ENCODE measurements at places on chromosomes 7 and 10.

DNA sequence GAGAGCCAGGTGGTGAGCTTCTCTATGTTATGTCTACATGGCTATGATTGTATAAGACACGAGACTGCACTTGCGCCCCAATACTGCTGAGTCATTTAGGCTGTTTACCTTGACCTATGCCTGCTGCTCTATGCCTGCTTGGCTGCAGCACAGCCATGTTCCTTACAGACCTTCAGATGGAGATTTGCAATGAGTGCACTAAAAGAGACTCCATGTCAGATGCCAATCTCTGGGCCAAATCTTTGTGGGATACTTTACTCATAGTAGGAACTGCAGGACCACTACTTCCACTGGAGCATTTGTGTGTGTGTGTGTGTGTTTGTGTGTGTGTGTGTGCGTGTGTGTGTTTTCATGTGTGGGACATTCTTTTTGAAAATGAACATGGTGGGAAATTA lies 50.0 kb upstream of the KMT2E start:
- DNase-seq, result no peak

DNA sequence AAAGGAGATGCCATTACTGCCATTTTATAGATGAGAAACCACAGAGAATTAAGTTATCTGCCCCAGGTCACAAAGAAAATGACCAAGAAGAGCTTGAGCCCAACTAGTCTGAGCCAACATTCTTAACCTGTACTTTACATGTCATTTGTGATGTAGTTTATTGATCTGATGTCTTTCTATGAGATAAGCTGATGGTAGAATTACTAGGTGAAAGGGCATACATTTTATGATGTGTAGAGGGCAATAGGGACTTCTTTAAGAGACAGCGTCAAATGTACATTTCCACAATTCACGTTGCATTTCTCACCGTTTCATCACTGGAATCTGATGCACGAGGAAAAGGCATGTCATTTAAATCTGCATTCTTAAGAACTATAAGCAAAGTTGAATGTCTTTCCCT lies 11.3 kb downstream of the ACSL5 start:
- no peak for DNase-seq

- no peak for DNase-seq
These were observed 58.7 kb downstream of the BMPR1A start for GRCh38 chr10:86815035-86815617.

DNA sequence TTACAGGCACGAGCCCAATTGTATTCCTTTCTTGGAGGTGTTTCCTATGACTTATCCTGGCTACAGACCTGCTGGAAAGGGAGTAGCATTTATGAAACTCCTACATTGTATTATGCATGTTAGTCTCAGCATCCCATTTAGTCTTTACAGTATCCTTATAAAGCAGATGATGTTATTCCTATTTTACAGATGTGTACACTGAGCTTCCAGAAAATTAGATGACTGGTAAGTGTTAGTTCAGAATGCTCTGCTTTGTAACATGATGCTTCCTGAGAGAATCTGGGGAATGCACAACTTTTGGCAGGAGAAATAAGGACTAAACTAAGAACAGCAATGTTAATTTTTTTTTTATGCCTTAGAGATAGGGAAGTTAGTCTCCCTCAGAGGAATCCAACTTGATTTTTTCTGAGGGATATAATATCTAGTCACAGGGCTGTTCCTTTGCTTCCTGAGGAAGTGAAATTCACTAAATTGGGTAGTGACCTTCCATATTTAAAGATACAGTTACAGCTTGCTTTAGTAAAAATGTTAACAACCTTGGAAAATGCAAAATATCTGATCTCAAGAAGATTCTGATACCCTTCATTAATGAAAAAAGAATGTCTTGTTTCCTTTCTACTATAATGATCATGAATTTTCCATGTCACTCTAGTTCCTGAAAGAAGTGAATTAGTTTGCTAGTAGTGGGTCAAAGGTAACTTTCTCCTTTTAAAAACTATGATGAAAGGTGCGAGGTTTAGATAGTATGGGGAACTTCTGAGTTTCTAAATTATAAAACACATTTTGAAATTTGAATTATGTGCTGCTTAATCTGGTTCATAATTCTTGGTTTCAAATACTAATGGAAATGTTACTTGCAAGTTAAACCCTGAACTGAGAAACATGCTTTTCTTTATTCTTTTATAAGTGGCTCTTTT lies 194.0 kb upstream of the PRPS1L1 start:
- no peak for DNase-seq

GRCh38 chr10:88986549-88987242 lies 3.9 kb upstream of the FAS start:
- no peak for DNase-seq

GRCh38 chr10:110312206-110312605 lies 7.5 kb upstream of the SMNDC1 start:
- DNase-seq, result no peak

GRCh38 chr7:90262438-90262837 lies 17.5 kb downstream of the CFAP69 start:
- DNase-seq, result peak; percentile 25

DNA sequence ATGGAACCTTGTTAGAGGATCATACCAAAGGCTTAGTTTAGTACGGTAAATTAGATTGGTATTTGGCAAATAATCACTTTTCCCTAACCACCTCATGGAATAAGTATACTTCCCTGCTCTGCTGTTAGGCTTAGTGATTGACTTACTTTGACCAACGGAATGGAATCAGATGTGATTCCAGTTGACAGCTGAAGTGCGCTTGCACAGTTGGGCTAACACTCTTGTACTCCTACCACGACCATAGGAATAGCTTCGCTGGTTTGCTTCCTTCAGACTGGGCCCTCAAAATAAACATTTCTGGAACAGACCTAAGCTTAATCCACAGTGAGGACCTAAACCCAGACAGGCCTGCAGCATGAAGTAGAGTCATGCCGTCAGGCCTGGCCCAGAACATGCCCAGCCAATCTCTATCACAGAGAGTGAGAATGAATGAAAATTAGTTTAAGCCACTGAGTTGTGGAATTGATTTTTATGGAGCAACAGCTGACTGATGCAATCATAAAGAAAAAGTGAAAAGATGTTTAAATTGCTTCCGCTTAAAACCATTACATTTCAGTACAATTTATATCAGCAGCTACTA lies 122.3 kb downstream of the DOCK4 start:
- DNase-seq, result no peak

DNA sequence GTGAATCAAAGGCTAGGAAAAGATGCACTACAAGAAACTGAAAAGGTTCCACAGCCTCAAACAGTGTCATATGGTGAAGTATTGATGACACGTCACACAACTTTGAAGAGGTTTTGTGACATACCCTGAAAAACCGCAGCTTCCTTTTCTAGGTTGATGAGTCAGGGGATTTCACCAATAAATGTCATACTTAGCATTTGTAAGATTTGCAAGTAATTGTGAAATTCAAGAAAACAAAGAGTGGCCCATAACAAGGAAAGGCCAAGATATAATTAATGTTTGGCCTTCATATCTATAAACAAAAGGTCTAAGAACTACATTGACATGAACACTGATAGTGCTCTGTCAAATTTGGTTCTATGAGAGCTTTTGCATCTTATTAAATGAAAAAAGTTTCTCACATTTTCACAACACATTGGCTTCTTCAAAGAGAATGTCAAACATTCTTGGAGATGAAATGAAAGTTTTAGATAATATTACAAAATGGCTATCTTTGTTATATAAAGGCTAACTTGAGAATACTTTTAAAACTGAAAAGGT lies 62.0 kb upstream of the NAMPT start:
- DNase-seq, result no peak

- no peak for DNase-seq
These were observed 33.5 kb upstream of the SFTPD start for GRCh38 chr10:79982362-79982800.

Data from glomerular endothelial cell (primary cell).